Activated CD4-positive, alpha-beta T cell treated with anti-CD3 and anti-CD28 coated beads, Interleukin-2, Interleukin-4, amounts not matched to agents 100 ng/mL and 50 ng/mL, durations not matched to agents 16 hours and 8 hours (primary cell): ENCODE measurements at places on chromosomes 7 and 10.

DNA sequence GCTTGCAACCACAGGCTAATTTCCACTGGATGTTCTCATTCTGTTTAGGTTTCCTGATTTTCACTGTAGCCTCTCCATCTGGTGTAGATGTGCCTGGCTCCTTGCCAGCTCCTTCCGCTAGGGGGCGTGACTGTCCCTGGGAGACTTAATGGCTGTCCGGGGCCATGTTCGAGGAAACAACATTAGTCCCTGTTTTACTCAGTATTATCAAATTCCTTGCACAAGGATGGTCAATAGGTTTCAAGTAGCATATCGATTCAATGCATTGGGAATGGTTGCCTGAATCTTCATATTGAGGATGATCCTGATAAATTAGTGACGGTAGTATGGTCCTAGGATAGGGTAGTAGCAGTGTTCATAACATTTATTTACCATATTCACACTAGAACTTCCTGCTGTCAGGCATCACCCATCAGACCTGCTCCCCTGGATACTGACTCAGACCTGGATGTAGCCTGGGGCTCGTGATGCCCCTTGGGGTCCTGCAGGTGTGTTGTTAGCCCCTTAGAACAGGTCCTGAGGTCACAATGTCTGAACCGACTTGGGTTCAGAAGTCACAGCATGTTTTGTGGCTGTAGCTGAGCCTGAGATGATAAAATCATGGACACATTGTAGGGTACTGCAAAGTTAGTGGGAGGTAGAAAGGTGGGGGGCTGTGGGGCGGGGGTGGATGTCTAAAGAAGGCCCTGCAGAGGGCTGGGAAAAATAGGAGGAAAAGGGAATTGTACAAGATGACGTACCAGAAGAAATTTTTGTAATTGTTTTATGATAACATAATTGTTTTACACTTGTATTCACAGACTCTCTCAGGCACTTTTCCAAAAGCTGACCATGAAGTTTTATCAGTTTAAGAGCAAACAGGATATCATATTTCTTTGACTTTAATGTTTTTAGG lies 8.9 kb upstream of the EXOC6 start:
- peak; percentile 57 for DNase-seq

DNA sequence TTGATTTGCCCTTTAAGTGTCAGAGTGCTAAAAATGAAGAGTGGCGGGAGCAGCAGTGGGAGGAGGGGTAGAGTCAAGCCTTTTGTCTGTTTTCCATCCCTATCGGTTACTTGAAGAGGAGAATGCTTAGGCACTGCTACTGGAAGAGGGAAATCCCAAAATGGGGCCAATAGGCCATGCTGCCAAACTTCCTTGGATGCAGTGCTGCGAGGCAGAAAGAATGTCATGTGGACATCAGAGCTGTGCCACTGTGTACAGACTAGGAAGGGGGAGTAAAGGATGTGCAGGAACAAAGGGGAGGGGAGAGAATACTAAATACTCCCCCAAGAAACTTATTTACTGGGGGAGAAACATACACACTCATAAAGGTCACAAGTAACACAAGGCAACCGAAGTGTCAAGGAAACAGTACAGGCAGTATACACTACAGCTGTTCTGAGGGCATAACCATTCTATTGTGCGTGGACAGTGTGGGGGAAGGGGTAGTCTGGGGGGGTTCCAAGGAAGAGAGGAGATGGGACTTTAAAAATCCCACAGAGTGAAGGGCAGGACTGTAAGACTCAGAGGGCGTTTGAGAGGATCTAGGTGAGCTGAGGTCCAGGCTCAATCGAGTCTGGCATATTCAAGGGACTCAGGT lies 228.7 kb upstream of the PLXNA4 start:
- no peak for DNase-seq

DNA sequence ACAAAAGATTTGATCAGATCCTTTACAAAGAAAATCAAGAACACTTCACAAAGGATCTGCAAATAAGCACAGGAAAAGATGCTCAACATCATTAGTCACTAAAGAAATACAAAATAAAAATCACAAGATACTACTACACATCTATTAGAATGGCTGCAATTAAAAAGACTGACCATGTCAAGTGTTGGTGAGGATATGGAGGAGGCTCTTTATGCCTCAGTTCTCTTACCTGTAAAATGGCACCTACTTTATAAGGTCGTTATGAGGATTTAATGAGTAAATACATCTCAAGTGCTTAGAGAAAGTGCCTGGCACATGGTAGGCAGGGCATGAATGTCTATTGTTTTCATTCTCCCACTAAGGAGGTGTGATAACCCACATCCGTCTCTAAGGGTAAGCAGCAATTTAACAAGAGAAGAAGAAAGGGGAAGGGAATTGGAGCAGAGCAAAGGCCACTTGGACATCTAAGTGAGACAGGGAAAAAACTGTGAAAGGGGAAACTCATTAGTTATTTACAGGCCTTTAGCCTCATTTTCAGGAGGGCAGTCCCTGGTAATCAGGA lies 157.5 kb upstream of the NFE2L3 start:
- DNase-seq, result no peak

- DNase-seq, result no peak
Measured at GRCh38 chr10:52436664-52437063, 122.6 kb downstream of the DKK1 start.

- DNase-seq, result no peak
Measured at GRCh38 chr7:133936074-133936473, 191.1 kb upstream of the LRGUK start.

- no peak for DNase-seq
Measured at GRCh38 chr10:29751240-29751639, 116.5 kb upstream of the SVIL start.

DNA sequence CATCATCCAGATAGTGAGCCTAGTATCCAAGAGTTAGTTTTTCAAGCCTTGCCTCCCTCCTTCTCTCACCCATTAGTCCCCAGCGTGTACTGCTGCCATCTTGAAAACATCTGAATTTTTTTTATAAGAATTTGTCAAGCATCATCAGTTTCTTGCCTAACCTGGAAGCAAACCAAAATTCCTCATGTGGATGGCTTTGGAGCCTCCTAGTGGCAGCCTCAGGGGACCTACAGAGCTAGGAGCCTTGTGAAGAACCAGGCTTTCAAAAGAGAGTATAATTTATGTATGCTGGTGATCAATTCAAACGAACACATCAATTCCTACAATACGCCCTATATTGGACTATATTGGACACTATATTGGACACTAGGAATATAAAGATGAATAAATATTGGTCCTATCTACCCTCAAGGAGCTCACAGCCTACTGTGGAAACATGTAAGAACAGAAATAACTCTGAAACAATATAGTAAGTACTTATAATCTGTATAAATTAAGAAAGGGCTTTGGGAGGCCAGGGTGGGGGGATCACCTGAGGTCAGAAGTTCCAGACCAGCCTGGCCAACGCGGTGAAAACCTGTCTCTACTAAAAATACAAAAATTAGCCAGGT lies 63.4 kb downstream of the HPSE2 start:
- no peak for DNase-seq

- DNase-seq, result no peak
Measured at GRCh38 chr10:74034301-74034700, 36.4 kb downstream of the VCL start.

- no peak for DNase-seq
Measured at GRCh38 chr10:116097239-116097784, 175.7 kb downstream of the GFRA1 start.

DNA sequence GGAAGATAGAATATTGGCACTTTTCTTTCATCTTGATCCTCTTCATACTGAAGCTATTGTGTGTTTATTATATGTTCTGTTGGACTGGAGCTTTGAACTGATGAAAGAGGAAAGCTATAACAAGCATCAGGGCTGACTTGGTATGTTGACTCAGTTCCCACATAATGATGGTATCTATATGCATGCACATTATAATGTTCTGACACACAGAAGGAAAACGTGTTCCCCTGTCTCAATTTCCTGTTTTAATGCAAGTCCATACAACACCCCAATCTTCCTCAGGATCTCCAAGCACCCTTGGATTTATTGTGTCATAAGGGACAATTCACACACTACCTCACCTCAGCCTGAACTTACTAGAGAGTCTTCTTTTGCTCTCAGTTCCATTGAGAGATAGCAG lies 8.3 kb upstream of the WASL start:
- DNase-seq, result no peak

DNA sequence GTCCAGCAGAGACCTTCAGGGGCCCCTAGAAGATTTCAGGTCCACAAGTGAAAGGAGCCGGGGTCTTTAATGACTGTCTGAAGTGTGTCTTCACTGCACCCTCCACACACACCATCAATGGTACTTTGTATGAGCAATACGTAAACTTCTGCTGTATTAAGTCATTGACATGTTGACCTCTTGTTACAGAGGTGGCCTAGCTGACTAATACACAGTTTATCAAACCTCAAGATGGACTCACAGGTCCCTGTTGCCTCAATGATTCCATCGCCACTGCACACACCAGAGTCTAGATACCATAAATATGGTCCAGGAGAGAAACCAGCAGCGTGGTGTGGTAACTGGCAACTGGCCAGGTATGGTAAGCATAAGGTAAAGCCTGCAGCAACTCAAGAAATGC lies 19.5 kb downstream of the KCNMA1 start:
- no peak for DNase-seq

DNA sequence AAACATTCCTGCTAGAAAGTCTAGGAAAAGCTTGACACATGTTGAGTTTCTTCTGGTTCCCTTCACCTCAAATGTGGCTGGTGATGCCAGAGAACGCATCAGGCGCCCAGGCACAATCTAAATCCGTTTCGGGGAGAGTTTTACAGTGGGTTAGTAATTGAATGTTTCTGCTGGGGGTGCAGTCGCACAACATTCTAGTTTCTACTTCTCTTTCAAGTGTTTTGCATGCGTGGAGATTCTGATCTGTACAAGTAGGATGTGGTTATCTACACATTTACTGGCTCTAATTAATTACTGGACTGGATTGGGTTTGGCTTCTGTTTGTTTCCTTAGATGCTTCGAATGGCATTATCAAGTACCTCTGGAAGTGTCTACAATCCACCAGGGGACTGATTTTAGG lies 173.8 kb downstream of the TMEM26 start:
- DNase-seq, result no peak

- DNase-seq, result no peak
Measured at GRCh38 chr7:50595491-50596102, 30.4 kb upstream of the DDC start.

- no peak for DNase-seq
Measured at GRCh38 chr10:20855398-20856038, 41.6 kb downstream of the NEBL start.

- no peak for DNase-seq
Measured at GRCh38 chr7:127920787-127921438, 110.3 kb downstream of the LRRC4 start.

DNA sequence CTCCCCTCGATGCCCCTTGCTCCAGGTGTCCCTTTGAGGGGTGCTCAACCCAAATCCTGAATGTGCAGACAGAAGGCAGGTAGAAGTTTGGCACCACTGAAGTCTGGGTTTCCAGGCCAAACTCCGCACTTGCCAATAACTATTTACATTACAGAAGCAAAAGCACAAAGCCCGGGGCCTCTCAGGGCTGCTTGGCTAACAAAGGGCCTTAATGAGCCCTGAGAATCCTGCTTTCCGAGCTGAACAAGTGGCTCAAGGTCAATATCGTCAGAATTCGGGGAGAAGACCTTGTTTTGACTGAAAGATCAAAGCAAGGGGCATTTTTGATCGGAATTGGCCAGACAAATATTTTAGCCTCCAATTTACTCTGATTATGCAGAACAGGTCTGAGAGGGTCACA lies 189.9 kb downstream of the HERPUD2 start:
- DNase-seq, result no peak

- DNase-seq, result no peak
Measured at GRCh38 chr10:29839826-29840515, 205.2 kb upstream of the SVIL start.

GRCh38 chr10:3292636-3293035 lies 120.1 kb upstream of the PITRM1 start:
- no peak for DNase-seq

DNA sequence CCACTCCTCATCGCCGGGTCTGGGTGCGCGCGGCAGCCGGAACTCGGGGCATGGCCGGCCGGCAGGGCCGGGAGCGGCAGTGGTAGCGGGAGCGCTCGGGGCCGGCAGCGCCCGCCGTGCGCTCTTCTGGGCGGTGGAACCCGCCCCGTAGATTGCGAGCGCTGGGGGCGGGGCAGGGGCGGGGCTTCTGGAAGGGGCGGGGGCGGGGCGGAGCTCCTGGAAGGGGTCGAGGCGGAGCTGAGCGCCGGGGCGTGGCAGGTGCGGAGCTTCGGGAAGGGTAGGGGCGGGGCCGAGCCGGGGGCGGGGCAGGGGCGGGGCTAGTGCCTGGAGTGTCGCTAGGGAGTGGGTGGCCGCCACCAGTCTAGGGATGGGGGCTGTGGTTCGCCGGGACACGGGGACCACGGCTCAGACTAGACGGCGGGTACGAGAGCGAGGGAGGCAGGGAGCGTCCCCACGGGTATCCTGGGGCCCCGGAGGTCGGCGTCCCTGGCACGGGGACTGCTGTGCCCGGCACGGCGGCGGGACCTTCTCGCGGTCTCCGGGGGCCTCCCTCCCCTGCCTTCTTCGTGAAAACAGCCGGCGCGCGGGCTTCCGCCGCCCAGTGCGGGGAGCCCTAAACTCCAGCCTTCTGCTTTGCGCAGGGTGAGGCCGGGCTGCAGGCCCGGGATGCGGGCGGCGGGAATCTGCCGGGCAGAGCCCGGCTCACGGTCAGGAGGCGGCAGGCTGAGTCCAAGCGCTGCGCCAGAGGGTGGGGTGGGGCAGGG lies at the start of gene STK32C:
STK32C (minus strand) TSS at position 128 of the 764 bp plus-strand sequence; CDS start at position 11, 117 bp downstream.
- DNase-seq, result peak; percentile 89

DNA sequence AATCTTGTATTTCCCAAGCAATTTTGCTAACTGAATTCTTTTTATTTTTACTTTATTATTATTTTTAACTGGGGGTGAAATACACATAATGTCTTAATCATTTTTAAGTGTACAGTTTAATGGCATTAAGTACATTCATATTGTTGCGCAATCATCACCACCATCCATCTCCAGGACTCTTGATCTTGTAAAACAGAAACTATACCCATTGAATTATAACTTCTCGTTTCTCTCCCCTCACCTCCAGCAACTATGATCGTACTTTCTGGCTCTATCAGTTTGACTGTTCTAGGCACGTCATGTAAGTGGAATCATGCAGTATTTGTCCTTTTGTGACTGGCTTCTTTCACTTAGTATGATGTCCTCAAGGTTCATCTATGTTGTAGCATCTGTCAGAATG lies 108.8 kb downstream of the ARL5B start:
- no peak for DNase-seq

DNA sequence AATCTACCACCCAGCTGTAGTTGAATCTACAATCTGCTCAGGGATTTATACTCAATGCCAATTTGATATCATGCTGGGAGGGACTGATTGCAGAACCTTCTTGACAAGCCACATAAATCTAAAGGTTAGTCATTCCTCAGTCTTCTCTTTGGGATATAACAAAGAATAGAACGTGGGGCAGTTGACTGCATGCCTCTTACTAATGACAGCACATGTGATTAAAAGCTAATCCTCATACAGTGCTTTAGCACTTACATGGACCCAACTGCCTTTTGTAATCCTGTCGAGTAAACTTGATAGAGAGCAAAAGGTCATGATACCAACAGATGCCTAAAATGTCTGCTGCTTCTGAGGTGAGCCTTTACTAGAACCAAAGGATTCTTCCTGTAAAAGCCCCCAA lies 12.3 kb downstream of the KLHL7 start:
- no peak for DNase-seq

- DNase-seq, result no peak
Measured at GRCh38 chr7:20804345-20804744, 17.7 kb upstream of the SP8 start.
